ENCODE measurements at places on chromosomes 1 and 21. TPM values are rescaled to one million over a fixed set of nuclear protein-coding genes. Genes with fewer than 3 reads are reported as not detected.

DISC1 gene
- 14.7 TPM for total RNA-seq

PPP1R8 gene
- total RNA-seq, result 61.4 TPM

OR10J1 gene
- not detected for total RNA-seq

HES2 gene
- total RNA-seq, result 0.45 TPM

EDN2 gene
- not detected for total RNA-seq

DCDC2B gene
- not detected for total RNA-seq

ANGPTL1 gene
- total RNA-seq, result not detected

DNA sequence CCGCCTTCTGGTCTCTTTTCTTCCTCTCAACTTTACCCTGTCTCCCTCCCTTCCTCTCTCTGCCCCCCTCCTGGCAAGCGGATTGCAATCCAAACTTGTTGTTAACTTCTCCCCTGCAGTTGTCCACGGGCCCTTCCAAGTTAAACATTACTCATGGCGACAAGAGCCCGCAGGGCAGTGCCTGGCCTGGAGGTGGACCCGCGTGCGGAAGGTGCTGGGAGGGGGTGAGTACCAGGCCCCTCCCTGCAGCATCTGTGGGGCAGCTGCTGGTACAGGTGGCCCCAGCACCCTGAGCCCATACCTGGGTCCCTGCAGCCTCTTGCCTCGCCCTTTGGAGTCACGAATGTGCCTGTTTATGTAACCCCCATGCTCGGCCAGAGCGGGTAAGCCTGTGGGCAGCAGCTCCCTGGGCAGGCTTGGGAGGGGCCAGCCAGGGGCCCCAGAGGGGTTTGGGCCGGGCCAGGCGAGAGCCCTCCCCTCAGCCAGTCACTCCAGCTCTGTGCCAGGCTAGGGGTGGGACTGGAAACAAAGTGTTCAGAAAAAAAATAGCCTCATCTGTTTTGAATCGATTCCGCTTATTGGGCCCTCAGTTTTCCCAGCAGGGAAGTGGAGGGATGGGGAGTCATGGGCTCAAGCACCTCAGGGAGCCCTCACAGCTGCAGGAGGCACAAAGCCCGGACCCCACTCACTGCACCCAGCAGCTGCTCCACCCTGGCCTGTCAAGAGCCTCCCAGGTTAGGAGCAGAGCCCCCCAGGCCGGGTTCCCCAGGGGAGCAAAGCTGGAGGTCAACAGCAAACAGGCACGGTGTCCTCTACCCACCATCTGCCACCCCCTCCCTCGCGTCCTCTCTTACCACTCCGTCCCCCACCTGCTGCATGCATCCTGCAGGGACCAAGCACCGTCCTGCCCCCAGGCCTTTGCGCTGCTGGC is 14.0 kb upstream of the FAAP20 start:
- H3K27me3 ChIP-seq, result no peaks in the 10 kb centered on the region
- H3K27ac ChIP-seq, result no peak overlapping the region
- H3K36me3 ChIP-seq, result no peaks in the 10 kb centered on the region

DNA sequence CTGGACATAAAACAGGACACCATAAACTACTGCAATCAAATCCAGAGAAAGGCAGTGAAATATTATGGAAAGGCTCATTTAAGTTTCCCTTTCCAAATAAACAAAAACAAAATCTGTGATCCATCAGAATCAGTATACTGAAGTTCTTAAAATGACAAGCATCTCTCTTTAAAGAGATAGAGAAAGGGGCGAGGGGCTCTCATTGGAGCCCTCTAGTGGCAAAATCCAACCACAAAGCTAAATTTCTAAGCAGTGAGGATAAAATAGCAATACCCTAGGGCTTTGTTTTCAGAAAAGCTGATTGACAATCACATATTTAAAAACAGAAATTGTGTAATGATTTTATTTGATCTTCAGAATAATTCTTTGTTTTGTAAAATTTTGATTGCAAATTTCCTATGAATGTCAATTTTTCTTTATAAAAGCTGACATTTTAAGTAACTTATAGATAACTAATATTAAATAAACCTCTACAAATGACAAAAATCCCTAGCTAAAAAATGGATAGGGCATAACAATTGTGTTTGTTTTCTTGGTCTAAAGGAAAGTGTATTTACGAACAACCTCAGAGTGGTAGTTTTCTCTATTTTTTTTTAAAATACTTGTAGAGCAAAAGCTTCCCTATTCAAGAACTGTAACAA is 138.2 kb downstream of the COL24A1 start:
- H3K27me3 ChIP-seq, result peaks cover 2% of the 10 kb centered on the region
- no peaks in the 10 kb centered on the region for H3K4me1 ChIP-seq
- no peak overlapping the region for H3K4me3 ChIP-seq

GRCh38 chr1:56139836-56140235 is 439.5 kb downstream of the PLPP3 start:
- no peak overlapping the region for H3K27ac ChIP-seq
- H3K4me1 ChIP-seq, result no peaks in the 10 kb centered on the region
- no peak overlapping the region for H3K4me3 ChIP-seq
- H3K36me3 ChIP-seq, result no peaks in the 10 kb centered on the region
- no peak for DNase-seq

DNA sequence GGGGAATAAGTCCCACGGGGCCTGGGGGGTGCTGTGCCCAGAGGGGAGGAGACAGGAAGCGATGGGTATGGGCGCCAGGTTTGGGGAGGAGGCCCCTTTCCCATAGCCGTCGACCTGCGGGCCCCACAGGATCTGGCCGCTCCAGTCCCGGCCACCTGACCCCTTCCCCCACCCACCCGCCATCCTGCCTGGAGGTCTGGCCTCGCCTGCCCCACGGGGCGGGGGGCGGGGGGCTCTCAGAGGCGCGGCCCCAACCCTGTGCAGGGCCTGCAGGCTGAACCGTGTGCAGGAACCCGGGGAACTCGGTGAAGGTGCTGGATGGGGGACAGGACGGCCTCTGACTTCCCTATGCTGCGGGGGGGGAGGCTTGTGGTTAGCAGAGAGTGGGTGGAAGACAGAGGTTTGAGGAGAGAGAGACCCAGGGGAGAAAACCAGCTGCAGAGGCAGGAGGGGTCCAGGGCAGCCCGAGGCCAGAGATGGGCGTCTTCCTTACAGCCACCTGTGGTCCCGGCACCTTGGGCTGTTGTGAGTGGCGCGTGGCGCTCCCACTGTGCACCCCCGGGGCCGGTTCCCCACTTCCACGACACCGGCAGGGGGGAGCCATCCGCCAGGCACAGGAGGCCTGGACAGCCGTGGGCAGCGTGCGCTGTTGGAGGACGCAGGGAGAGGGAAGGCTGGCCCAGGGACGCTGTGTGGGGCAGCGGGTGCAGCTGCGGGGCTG is 2.5 kb upstream of the TNFRSF18 start:
- no peaks in the 10 kb centered on the region for H3K27me3 ChIP-seq
- H3K4me1 ChIP-seq, result peaks cover 43% of the 10 kb centered on the region
- peak overlapping the region; percentile 73 for H3K4me3 ChIP-seq
- H3K27ac ChIP-seq, result peak overlapping the region; percentile 94
- H3K36me3 ChIP-seq, result no peaks in the 10 kb centered on the region
- DNase-seq, result peak; percentile 51

DNA sequence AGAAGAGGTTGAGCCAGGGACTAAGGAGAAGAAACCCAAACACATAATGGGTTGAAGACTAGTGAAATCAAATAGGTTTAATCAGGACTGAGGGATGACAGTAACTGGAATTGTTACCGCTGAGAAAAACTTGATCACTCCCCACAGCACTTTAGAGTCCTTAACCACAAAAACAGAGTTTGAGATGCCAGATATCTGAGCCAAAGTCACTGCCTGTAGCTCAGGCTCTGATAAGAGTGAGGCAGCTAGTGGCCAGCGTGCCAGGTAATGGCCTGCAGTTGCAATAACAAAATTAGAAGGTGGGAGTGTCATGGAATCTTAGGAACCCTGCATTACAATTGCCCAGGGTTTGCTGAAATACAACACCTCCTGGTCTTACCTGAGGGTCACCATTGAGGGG is 48.0 kb downstream of the PRKAB2 start:
- H3K27me3 ChIP-seq, result peaks cover 19% of the 10 kb centered on the region
- no peak overlapping the region for H3K4me3 ChIP-seq
- H3K27ac ChIP-seq, result no peak overlapping the region
- no peak for DNase-seq
- H3K4me1 ChIP-seq, result no peaks in the 10 kb centered on the region

DNA sequence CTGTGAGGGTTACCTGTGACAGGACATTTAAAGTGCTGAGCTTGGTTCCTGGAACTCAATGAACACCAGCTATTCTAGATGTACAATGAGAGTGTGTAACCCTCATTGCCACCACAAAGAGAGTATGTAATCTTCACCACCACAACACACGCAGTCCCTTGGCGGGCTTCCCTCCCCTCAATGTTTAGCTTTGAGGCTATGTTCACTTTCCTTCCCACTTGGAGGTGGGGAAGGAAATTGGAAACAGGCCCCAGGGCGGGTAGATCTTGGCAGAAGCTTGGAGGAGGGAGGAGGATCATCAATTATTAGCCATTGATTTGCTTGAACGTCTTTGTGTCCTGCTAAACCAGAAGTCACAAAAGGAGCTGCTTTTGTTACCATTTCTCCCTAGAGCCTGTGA is 8.3 kb upstream of the COL16A1 start:
- peaks cover 21% of the 10 kb centered on the region for H3K4me1 ChIP-seq
- peaks cover 58% of the 10 kb centered on the region for H3K27me3 ChIP-seq
- no peaks in the 10 kb centered on the region for H3K36me3 ChIP-seq
- H3K27ac ChIP-seq, result no peak overlapping the region
- DNase-seq, result no peak
- H3K4me3 ChIP-seq, result no peak overlapping the region

- H3K27me3 ChIP-seq, result no peaks in the 10 kb centered on the region
- no peak overlapping the region for H3K4me3 ChIP-seq
- H3K27ac ChIP-seq, result no peak overlapping the region
Observed at GRCh38 chr1:222454186-222454585, 93.7 kb downstream of the HHIPL2 start.

GRCh38 chr1:26450908-26451307 is 18.8 kb downstream of the DHDDS start:
- no peaks in the 10 kb centered on the region for H3K27me3 ChIP-seq
- H3K4me1 ChIP-seq, result no peaks in the 10 kb centered on the region
- H3K27ac ChIP-seq, result no peak overlapping the region
- peaks cover 58% of the 10 kb centered on the region for H3K36me3 ChIP-seq
- no peak overlapping the region for H3K4me3 ChIP-seq

DNA sequence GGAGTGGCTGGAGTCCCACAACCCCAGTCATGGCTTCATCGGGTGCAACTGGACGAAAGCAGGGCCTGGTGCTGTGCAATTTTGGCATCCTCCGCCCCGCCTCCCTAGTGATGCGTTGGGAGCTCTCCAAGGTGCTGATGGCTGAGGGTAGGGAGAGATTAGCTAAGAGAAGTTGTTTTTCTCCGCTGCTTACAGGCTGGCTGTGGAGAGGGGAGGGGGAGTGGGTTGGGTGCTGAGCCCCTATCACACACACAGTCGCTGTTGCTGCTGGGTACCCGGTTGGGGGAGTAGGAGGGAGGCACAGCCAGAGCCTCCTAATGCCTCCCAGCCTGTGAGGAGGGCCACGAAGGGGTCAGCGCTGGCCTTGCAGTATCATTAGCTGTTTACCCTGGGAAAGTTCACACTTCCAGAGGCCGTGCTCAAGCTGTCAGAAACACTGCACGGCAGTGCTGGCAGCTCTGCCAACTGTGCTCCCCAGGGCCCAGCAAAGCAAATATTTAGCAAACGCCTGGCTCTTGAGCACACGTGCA is 110.0 kb downstream of the GRIK3 start:
- DNase-seq, result peak; percentile 69
- H3K27me3 ChIP-seq, result no peaks in the 10 kb centered on the region
- H3K27ac ChIP-seq, result no peak overlapping the region
- H3K36me3 ChIP-seq, result no peaks in the 10 kb centered on the region
- no peak overlapping the region for H3K4me3 ChIP-seq
